NCI-H446 treated with DMSO at 0.1 percent for 48 hours (cell line): ENCODE measurements at places on chromosomes 3 and 15.
A peak's percentile ranks its signal among the peaks of the same experiment; 100 is the strongest.

GRCh38 chr3:172666873-172667694 is 43.8 kb downstream of the NCEH1 start:
- DNase-seq: peak; percentile 59

- DNase-seq: no peak
These were observed 53.0 kb downstream of the SUCLG2 start for GRCh38 chr3:67601385-67601784.

DNA sequence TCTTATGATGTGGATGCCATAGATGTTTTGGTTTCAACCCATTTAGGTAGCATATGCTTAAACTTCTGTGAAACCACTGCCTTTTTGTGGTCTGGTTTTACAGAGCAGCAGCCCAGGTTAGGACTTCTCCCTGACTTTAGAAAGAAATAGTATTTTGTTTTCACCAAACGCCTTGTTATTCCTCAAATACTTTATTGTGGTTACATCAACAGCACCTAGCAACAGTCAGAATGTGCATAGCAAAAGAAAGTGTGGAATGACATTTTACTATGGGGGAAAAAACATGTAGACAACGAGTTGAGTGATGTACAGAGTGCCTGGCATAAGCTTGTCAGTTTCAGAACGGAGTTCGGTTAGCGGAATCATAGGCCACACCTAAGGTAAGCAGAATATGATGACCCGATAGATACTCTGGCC is 159.2 kb downstream of the TPRG1 start:
- no peak for DNase-seq

GRCh38 chr15:94265009-94265408 is 33.6 kb downstream of the MCTP2 start:
- DNase-seq: no peak

DNA sequence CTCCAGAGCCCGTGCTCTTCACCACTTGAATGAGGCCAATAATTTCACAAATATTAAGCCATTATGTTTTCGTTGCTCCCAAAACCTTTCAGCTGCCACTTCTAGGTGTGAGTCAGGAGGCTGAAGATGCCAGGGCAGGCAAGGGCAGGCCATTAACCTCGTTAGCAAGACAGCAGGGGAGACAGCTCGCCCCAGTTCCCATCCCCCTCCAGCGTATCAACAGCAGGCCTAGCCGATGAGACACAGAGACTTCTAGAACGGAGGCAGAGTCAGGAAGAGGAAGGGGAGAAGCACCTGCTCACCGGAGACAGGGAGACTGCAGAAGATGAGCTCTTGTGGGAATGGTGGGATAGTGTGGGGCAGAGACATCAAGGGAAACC is 28.0 kb upstream of the PLA2G4E start:
- DNase-seq: no peak

DNA sequence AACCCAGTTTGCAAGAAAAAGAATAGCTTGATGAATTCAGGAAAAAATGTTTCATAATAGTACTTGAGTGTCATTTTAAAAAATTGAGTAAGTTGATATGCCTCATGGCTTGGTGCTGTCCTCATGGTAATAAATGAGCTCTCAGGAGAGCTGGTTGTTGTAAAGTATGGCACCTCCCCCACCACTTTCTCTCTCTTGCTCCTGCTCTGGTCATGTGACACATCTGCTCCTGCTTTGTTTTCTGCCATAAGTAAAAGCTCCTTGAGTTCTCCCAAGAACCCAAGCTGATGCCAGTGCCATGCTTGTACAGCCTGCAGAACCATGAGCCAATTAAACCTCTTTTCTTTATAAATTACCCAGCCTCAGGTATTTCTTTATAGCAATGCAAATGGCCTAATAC is 108.8 kb upstream of the CRBN start:
- DNase-seq: no peak

DNA sequence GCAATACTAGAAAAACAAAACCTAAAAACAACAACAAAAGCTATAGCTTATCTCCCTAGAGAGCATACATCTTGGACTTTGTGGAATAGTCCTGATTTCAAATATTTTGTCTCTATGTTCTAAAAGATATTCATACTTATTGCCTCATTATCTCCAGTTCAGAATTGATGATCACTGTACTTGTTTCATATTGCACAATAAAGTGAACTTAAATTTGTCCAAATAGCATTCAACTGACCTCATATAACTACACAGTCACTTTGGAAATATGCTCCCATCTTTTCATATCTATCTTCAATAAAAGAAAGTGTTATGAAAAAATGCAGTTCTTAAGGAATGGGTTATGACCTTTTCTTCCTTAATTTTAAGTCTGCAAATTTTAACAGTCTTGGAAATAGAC is 228.6 kb upstream of the CMC1 start:
- no peak for DNase-seq

- DNase-seq: peak; percentile 18
These were observed 266.8 kb downstream of the ZNF385D start for GRCh38 chr3:21484057-21484827.

- DNase-seq: no peak
These were observed 28.8 kb downstream of the LRRC2 start for GRCh38 chr3:46537316-46537715.

GRCh38 chr3:177878957-177879356 is 657.3 kb upstream of the KCNMB2 start:
- no peak for DNase-seq

GRCh38 chr3:59341459-59341858 is 291.6 kb upstream of the CFAP20DC start:
- peak; percentile 38 for DNase-seq

DNA sequence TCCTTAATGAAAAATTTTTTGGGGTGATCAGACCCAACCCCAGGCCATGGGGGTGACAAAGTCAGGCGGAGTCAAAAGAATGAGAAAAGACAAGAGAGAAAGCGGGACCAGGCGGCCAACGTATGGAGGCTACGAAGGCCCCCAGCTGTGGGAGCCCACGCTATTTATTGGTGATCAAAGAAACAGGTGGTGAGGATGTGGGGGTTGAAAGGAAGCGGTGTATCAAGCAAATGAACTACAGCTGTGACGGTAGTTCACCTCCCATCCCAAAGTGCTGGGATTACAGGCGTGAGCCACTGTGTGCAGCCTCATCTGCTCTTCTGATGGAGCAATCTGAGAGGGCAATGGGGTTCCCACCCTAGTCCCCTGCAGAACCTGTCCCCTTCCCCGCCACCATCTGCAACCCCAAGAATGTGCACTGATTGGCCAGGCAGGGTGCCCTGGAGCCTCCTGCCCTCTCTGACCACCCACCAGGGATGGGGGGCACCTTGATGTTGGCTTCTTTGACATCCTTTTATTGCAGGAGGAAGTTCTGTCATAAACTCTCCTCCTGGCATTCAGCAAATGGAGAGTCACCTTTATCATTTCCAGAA is 1.1 kb upstream of the CHRNA3 start:
- no peak for DNase-seq
